ENCODE measurements at places on chromosomes 6 and 20. TPM values are rescaled to one million over a fixed set of nuclear protein-coding genes. Genes with fewer than 3 reads are reported as not detected.

- peak; percentile 71 for ATAC-seq
Observed at GRCh38 chr6:17987697-17988421, 424 bp upstream of the KIF13A start.

GRCh38 chr6:39777218-39777617, 15.0 kb upstream of the DAAM2 start:
- ATAC-seq, result no peak

DNA sequence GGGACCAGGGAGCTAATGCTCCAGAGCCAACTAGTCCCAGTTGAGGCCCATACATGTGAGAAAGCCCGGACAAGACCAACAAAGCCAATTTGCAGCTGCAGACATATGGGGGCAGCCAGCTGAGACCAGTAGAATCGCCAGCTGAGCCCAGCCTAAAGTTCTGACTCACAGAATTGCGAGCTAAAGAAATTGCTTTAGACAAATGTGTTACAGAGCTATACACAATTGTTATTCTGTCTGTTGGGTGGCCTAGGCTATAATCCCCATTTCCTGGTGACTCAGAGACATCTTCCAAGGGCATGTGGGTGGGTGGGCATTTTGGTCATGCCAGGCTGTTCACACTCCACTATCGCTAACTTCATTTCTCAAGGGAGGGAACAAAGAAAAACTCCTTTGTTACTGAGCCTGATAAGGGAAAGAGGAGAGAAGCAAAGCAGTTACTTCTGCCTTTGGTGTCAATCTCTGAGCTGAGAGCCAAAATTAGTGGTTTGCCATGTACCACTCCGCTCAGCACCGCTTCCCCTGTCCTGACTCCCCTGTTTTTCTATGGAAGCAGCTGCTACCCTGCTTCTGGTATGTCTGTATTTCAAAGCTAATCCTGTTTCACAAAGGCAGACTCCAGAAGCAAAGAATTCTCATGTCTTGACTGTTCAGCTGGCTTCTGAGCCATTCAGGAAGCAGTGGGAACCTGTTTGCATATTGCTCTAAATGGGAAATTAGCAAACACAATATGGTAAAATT, 26.1 kb downstream of the SCP2D1 start:
- ATAC-seq, result no peak

DNA sequence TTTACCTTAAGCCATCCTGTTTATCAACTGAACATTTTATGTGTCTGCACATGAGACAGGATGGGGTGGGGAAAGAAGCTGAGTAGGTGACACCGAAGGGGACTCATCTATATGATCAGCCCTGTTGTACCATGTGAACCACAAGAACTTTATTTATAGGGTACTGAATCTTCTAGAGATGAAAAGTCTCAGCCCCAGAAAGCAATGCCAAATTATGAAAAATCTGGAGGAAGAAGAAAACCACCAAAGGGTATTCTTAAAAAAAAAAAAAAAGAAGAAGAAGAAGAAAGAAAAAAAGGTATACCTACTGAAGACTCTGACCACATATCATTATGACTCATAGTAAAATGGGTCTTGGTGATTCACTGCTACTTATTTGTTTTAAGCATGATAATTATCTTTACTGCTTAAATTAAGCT, 39.8 kb upstream of the HBS1L start:
- no peak for ATAC-seq

DNA sequence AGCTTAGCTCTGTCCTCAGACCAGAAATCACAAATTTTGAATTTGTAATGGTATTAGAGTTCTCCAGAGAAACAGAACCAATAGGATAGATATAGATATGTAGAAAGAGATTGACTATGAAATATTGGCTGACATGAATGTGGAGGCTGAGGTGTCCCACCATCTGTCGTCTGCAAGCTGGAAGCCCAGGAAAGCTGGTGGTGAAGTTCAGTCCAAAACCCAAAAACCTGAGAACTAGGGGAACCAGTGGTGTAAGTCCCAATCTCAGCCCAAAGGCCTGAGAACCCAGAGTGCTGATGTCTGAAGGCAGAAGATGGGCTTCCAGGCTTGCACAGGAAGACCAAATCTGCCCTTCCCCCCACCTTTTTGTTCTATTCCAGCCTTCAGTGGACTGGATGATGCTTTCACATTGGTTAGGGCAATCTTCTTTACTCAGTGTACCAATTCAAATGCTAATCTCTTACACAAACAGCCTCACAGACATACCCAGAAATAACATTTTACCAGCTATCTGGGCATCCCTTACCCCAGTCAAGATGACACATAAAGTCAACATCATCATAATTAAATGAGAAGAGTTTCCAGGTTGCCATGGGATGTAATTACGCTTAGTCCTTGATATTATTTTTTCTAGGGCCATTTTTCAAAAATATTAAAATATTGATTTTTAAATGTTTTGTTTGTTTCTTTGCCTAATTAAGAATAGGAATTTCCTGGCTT, 570.8 kb downstream of the UTRN start:
- ATAC-seq, result no peak

DNA sequence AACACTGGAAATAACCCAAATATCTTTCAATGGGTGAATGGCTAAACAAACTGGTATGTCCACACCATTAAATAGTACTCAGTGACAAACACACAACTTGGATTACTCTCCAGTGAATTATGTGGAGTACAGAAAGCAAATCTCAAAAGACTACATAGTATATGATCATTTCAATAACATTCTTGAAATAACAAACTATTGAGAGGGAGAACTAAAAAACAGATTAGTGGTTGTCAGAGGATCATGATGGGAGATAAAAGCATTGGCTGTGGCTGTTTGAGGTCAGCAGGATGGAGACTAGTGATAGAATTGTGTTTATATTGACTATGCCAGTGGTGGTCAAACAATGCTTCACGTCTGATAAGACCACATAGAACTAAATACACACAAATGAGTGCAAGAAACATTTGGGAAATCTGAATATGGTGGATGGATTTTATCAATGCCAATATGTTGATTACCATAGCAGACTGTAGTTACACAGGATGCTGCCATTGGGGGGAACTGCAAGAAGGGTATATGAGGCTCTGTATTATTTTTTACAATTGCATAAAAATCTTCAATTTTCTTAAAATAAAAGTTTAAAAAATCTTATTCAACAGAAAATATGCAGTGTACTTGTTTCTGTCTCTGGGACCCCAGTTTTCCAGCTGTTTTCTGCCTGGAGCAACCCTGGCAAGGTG, 242.0 kb downstream of the TBXT start:
- ATAC-seq, result no peak

- ATAC-seq, result no peak
Observed at GRCh38 chr20:833121-833449, 430 bp upstream of the FAM110A start.

The SLC32A1 gene
- total RNA-seq, result not detected

The TRAPPC3L gene
- total RNA-seq, result not detected

The NKX2-2 gene
- total RNA-seq, result not detected

The ZSCAN31 gene
- total RNA-seq, result 9.4 TPM
